ENCODE measurements at places on chromosomes 1 and 21. TPM values are rescaled to one million over a fixed set of nuclear protein-coding genes. Genes with fewer than 3 reads are reported as not detected.

- DNase-seq, result no peak
Measured at GRCh38 chr1:201400212-201400851, 1.2 kb upstream of the LAD1 start.

DNA sequence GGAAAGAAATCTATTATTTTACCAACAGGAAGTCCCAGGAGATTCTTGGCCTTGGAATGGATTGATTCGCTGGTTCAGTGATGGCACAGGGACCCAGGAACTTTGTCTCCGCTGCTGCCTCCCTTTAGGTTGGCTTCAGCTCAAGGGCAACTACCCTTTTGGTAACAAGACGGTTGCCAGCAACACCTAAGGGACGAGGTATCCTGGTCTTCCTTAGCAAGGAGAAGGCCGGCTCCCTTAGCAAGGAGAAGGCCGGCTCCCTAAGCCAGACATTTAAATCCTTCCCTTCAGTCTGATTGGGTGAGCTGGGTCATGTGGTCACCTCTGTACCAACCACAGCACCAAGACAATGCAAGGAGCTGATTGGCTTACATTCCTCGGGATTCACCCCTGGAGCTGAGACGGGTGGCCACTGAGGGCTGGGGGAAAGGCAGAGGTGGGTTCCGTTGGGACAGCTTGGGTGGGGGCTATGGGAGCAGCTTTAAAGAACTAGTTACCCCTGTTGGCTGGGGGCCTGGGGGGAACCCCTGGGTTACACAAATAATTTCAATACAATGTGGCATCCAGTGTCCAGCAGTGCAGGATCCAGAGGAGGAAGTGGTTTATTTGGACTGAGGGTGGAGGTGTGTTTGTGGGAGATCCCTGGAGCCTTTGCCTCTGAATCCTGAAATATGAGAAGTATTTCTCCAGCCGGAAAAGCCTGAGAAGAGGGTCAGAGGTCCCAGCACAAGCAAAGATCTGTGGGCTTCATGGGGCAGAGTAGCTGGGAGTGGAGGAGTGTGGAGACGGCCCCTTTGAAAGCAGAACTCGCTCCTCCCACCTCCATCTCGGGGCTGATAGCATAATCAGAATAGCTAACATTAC is 20.7 kb upstream of the CLIC4 start:
- no peak for DNase-seq

The EGLN1 gene
- polyA plus RNA-seq, result 21.7 TPM

The KRTAP12-2 gene
- not detected for polyA plus RNA-seq

DNA sequence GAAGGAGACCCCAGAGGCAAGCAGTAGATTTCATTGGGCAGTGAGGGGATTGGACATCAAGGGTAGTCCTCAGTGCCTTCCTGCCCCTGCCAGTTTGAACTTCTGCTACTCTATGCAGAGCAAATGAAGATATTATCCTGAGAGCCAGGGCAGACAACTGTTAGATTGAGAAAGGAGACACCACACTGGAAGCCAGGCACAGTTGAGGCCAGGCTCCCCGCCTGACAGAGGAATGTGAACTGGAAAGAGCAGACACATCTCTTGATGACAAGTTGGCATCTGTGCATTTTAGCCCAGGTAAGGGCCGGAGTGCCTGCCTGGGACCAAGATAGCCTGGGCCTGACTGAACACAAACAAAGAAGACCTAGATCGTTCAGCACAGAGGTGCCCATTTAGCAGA is 16.0 kb downstream of the SH3BGR start:
- no peak for DNase-seq

DNA sequence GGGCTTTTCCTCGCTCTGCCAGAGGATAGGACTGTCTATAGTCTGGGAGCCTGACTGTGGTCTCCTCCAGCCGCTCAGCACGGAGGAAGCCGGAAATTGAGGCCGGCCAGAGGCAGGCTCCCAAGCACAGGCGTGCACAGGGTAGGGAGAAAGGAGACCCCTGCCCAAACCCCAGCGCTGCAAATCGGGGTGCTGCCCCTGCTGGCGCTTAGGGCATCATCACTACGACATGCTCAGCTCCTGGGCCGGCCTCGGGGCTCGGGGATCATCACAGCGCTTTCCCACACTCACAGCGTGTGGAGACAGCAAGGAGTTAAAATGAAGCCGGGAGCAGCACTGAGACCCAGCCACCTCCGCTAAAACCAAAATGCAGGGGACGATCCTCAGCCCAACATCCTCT is 62.8 kb upstream of the ARHGEF16 start:
- no peak for DNase-seq

DNA sequence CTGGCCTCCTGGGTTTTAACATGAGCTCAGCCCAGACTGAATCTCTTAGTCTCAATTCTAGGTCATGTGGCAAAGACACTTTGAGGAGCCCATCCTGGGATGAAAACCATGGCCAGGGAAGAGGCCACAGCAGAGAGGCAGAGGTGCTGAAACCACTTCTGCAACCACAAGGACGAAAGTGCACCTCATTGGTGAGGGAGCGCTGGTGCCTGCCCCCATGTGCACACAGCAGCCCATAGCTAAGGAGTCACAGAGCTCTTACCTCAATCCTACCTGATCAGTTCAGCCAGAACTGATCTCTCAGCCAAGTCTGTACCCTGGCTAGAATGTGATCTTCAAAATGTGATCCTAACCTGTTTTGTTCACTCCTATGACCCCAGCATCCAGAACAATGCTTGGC is 32.9 kb upstream of the SRP9 start:
- DNase-seq, result no peak

The PRKCZ gene
- 13.9 TPM for polyA plus RNA-seq

The GJA5 gene
- not detected for polyA plus RNA-seq

The VANGL2 gene
- not detected for polyA plus RNA-seq

GRCh38 chr1:212595229-212595628 is 13.3 kb upstream of the ATF3 start:
- DNase-seq, result no peak

The CCDC30 gene
- polyA plus RNA-seq, result 0.40 TPM

DNA sequence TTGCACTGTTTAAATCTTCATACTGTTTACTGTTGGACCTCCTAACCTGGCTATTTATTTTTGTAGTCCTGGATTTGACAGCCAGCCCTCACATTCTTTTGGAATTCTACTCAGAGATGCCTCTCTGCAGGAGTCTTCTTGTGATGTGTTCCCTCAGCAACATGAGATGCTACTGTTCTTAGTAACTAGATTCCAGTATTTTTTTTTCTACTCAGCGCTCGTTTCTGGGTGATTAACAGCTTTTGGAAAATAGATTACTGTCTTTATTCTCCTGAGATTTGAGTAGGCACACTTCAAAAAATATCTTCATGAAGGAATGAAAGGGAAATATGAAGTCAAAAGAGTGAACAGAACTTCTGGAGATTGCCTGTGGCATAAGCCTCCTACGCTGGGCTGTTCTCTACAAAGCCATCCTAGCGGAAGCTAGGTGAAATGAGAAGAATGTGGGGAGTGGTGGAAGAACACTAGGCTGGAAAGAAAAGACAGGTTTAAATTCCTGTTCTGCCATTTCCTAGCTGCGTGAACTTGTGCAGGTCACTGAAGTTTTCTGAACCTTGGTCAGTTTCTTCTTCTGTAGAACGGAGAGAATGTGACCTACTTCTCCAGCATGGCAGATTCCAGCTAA is 75.9 kb downstream of the LRRC8C start:
- DNase-seq, result no peak

DNA sequence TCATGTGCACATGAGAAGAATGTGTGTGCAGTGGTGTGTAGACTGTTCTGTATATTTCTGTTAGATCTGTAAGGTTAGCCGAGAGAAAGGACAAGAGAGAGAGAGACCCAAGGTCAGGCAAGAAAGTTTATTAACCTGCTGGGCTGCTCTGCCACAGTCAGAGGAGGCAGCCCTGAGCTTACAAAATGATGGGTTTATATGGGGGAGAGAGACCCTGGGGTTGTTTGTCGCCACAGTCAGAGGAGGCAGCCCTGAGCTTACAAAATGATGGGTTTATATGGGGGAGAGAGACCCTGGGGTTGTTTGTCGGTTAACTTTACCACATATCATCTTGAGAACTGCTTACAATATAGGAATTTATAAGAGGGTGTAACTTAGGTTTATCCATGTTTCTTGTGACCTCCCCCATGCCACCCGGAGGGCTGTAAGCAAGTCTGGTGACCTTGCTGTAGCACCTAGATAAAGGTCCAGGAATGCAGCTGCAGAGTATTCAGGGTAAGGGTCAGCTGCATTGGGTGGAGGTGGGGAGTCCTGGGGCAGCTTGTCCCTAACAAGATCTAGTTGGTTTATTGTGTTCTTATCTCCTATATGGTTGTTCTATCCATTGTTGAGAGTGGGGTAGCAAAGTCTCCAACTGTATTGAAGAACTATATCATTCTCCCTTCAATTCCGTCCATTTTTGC is 9.3 kb upstream of the ZBTB40 start:
- no peak for DNase-seq

DNA sequence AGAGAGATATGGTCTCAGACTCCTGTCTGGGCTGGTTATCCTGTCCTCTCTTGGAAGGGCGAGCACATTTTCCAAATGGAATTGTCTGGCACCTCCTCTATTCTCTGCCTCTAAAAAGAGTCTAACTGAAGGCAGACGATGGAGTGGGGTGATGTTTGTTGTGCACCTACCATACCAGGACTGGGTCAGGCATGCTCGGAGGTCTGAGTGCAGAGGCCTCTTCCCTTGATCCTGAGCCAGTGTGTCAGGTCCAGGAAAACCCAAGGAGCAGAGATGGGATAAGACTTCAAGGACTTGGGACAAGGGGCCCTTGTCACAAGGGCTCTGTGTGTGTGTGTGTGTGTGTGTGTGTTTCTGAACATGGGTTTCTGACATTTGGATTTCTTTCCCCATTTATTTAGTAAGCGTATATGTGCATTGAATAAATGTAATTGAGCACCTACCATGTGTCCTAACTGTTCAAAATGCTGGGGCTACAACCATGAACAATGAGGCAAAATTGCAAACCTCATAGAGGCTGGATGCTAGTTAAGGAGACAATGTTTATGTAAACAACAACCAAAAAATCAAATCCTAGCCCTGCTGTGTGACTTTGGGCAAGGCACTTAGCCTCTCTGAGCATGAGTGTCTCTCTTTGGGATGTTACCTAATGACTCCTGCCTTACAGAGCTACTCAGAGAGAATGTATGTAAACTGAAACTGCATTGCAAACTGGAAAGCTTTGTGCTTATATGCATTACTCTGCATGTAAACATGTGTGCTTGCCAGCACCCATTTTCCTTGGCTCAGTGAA is 276.3 kb downstream of the FOXD2 start:
- DNase-seq, result no peak

DNA sequence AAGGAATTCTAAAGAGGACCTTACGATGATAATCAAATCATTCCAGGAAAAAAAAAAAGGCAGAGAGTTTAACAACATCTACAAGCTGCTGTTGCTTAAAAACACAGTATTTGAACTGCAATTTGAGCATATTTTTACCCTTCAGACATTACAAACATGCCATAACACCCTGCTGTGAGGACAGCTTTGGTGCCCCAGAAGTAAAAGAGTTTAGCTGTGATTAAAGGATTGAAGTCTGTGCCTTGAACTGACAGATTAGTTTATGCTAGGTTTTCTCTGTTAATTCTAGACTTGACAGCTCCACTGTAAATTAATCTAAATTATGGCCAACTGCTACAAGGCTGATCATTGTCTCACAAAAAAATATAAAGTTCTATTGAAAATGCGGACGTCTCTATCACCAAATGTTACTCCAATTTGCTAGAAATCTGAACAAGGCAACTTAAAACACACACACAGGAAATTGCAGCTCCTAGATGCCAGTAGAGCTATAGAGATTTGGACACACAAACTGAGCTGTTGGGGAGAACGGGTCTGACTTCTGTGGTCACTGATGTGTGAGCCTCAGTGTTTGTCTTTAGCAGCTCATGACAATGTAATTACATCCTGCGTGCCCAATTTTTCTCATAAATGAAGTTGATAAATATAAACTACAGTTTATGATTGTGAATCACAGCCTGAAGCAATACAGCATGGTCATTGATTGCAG is 217.9 kb downstream of the NTNG1 start:
- no peak for DNase-seq

- no peak for DNase-seq
Measured at GRCh38 chr1:187848321-187848720, 1019.6 kb downstream of the PLA2G4A start.

- DNase-seq, result no peak
Measured at GRCh38 chr1:224317383-224318045, 12.5 kb downstream of the NVL start.

- DNase-seq, result no peak
Measured at GRCh38 chr1:201766131-201766866, 62.7 kb upstream of the IPO9 start.

DNA sequence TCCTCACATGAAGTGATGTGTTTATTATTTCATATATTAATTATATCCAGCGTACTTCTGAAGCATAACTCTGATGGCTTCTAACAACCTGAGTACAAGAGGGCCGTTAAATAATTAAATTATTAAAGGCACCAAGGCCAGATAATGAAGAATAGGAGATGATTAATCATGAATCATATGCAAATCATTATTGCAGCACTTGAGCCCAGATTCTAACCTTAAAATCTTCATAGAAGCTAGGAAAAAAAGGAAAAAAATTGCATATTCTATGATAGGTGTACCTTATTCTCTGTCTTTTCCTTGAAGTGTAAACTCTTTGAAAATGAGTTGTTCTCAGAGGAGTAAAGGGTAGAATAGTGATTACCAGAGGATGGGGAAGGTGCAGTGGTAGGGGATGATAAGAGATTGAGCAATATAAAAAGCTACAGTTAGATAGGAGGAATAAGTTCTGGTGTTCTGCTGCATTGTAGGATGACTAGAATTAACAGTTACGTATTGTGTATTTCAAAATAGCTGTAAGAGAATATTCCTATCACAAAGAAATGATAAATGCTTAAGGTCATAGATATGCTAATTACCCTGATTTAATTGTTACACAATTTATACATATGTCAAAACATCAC is 51.1 kb downstream of the SWT1 start:
- no peak for DNase-seq

GRCh38 chr1:36142121-36142520 is 7.2 kb downstream of the TRAPPC3 start:
- DNase-seq, result no peak
